ENCODE measurements at places on chromosomes 13 and 19.

DNA sequence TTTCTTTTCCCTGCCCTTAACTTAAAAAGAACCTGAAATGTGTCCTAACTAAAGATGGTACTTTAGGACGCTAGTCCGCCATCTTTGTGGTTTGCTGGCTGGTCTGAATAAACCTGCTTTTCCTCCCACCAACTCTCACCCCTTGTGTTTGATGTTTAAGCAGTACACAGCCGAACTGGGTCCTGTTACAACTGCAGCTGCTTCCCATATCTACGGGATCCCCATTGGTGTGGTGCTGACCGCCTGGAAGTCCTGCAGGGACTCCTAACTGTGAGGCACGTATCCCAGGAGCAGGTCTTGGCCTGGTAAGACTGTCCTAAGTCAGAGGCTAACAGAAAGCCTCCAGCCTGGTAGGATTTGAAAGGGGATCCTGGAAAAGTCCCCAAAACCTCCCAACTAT, 40.9 kb upstream of the VSTM2B start:
- no peak for DNase-seq

DNA sequence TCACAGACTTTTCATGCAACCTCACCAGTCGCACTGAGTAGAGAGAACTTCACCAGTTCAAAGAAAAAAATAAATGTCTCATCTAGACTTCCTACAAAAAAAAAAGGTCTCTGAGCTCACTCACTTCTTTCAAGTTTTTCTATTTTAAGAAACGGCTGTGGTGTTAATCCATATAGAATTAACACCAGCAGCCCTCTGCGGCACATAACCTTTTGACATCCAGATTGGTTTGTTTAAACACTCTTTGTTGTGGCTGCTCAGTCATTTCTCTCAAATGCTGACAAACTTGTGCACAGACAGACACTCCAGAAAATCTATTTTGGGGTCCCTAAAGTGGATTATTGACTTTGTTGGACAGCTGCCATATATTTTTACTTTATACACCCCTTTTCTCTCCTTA, 874.9 kb downstream of the EFNB2 start:
- no peak for DNase-seq

GRCh38 chr19:3245050-3245449, 20.6 kb downstream of the CELF5 start:
- DNase-seq, result no peak

DNA sequence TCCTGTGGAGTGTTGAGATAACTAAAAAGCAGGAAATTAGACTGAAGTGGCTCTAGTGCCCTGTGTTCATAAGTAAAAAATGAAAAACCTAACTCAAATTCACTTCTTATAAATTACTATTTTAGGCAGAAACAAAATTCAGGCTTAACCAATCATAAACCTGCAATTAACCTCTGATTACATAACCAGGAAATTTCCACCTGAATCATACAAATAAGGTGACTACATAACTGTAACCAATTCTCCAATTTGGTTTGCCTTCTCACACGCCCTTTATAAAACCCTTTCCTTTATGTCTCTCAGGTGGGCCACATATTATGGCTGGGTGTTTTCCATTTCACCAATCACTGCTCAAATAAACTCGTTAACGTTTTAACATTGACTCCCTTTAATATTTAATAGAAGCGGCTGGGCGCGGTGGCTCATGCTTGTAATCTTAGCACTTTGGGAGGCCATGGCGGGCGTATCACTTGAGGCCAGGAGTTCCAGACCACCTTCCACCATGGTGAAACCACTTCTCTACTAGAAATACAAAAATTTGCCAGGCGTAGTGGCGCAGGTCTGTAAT, 22.9 kb upstream of the ZNF724 start:
- no peak for DNase-seq

DNA sequence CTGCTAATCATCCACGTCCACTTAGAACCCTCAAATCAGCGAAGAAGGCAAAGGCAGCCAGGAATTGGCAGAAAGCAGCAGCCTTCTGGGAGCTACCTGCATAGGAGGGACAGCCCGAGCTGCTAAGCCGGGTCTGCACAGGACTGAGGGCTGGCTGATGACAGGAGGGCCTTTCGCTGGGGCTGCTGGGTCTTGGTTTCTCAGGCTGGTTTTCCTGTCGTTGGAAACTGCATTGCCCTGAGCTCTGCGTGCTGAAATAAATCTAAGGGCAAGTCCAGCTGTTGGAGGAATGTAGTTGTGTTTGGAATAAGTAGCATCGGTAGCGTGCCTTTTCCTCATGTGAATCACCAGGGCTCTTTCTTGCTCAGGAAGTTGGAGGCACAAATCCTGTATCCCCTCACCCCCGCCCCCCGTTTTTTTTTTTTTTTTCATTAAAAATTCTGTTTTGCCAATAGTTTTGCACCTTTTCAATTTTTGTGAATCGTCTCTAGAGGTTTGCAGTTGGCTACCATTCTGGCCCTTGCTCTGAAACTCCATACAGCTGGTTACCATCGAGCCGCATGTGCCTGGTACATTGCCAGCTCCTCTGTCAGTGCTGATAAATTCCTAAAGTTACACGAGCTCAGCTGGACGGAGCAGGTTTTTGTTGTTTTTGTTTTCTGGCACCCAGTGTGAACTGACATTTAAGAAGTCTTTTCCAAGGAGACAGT, 193.9 kb upstream of the RNF113B start:
- peak; percentile 15 for DNase-seq

All from NCI-H187 treated with DMSO at 0.1 percent for 48 hours (cell line).